ENCODE measurements at places on chromosomes 6 and 20.

DNA sequence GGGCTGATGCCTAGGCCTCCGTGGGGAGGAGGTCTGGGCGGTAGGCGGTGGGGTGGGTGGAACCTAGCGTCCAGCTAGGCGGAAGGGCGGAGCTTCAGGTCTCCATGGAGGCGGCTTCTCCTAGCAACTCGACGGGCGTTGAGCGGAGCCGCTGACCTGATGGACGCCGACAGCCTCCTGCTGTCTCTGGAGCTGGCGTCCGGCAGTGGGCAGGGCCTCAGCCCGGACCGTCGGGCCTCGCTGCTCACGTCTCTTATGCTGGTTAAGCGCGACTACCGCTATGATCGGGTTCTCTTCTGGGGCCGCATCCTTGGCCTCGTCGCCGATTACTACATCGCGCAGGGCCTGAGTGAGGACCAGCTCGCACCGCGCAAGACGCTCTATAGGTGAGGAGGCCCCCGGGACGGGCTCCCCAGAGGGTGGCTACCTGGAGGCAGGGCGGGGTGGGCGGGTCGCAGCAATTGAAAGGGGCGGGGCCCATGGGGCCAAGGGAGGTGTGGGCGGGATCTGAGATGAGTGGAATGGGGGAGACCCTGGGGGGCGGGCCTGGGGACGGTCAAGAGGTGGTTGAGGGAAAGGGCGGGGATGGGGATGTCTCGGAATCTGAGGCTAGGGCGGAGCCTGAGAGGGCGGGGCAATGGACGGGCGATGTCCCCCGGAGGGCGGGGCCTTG lies at the start of gene RSPH9:
TSS of gene RSPH9 (plus strand) at position 97 of the 673 bp plus-strand sequence. CDS start at position 160, 63 bp downstream.
- peak within 1 kb of the TSS; percentile 37 for H3K27ac ChIP-seq
- peak within 1 kb of the TSS; percentile 39 for H3K4me3 ChIP-seq
- H3K36me3 ChIP-seq: peaks cover 18% of the 10 kb centered on the region
- DNase-seq: peak; percentile 68

GRCh38 chr20:8757146-8757545 lies 311.7 kb upstream of the PLCB4 start:
- H3K4me3 ChIP-seq: no peak overlapping the region
- H3K27me3 ChIP-seq: no peaks in the 10 kb centered on the region
- no peaks in the 10 kb centered on the region for H3K4me1 ChIP-seq
- DNase-seq: no peak
- no peaks in the 10 kb centered on the region for H3K36me3 ChIP-seq

DNA sequence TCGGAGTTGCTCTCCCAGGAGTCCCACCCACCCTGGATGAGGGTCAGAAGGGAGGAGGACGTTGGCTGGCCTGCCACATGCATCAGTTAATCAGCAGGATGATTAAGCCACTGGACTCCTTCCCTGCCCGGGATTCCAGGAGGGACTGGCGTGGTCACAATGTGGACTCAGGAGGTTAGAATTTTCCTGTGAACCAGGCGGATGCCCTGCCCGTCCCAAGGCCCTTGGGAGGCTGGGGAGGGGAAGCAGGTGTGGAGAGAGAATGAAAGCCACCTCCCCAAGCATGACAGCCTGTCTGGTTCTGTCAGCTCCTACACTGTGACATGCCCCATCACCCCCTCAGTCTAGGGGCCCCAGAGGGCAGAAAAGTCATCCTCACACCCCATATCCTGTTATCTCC lies 11.6 kb upstream of the ITPR3 start:
- H3K27me3 ChIP-seq: no peaks in the 10 kb centered on the region
- H3K27ac ChIP-seq: no peak overlapping the region
- H3K4me1 ChIP-seq: no peaks in the 10 kb centered on the region
- H3K4me3 ChIP-seq: no peak overlapping the region

- H3K36me3 ChIP-seq: no peaks in the 10 kb centered on the region
- peaks cover 10% of the 10 kb centered on the region for H3K4me1 ChIP-seq
- H3K27ac ChIP-seq: peak overlapping the region; percentile 72
- no peaks in the 10 kb centered on the region for H3K27me3 ChIP-seq
- no peak for DNase-seq
Measured at GRCh38 chr6:143059663-143060353, 881 bp upstream of the AIG1 start.

- no peak overlapping the region for H3K27ac ChIP-seq
- no peaks in the 10 kb centered on the region for H3K4me1 ChIP-seq
- no peak for DNase-seq
- no peaks in the 10 kb centered on the region for H3K27me3 ChIP-seq
- H3K4me3 ChIP-seq: no peak overlapping the region
Measured at GRCh38 chr6:166598441-166599138, 12.1 kb upstream of the RAMACL start.

DNA sequence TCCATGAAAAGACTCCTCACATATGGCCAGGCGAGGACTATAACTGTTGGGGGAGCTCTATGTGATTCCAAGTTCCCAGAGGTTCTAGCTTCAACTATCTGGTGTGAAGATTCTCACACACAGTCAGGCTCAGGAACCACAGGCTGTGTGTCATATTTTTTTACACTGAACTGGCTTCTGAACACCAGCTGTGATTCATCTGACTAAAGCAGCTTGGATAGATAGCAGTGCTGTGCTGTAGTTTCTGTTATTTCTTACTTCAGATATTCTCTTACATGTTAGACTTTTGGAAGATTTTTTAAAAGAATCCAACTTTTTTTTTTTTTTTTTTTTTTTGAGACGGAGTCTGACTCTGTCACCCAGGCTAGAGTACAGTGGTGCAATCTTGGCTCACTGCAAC lies 140.7 kb upstream of the MCHR2 start:
- no peak overlapping the region for H3K4me3 ChIP-seq
- H3K27ac ChIP-seq: no peak overlapping the region
- H3K4me1 ChIP-seq: no peaks in the 10 kb centered on the region
- no peaks in the 10 kb centered on the region for H3K27me3 ChIP-seq

GRCh38 chr6:82525775-82526495 lies 162.3 kb downstream of the TPBG start:
- H3K4me3 ChIP-seq: no peak overlapping the region
- H3K27me3 ChIP-seq: no peaks in the 10 kb centered on the region
- DNase-seq: no peak
- no peak overlapping the region for H3K27ac ChIP-seq
- H3K4me1 ChIP-seq: no peaks in the 10 kb centered on the region

- peaks cover 9% of the 10 kb centered on the region for H3K4me1 ChIP-seq
- no peak for DNase-seq
- no peak overlapping the region for H3K4me3 ChIP-seq
- H3K36me3 ChIP-seq: no peaks in the 10 kb centered on the region
- H3K27ac ChIP-seq: no peak overlapping the region
- H3K27me3 ChIP-seq: no peaks in the 10 kb centered on the region
Measured at GRCh38 chr20:53901064-53901463, 169.3 kb downstream of the BCAS1 start.

DNA sequence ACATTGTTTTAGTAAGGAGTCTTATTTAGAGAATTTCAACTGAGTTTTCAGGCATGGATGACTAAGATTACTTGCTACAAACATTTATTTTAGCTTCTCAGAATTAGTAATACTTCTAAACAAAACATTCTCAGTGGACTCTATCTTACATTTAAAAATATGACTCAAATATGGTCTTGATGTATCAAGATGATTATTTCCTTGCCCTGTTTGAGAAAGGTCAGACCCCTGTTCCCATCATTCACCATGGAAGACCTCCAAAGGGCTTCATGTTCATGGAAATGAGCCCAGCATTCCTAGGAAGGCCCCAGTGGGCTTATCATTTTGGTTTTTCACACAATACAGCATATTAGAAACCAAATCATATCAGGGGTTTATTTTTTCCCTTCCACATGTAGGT lies 24.6 kb upstream of the TRPC4AP start:
- no peak overlapping the region for H3K4me3 ChIP-seq
- no peaks in the 10 kb centered on the region for H3K4me1 ChIP-seq
- H3K27me3 ChIP-seq: no peaks in the 10 kb centered on the region
- H3K36me3 ChIP-seq: peaks cover 61% of the 10 kb centered on the region

- H3K4me1 ChIP-seq: no peaks in the 10 kb centered on the region
- H3K27me3 ChIP-seq: no peaks in the 10 kb centered on the region
- no peak for DNase-seq
- H3K27ac ChIP-seq: no peak overlapping the region
- H3K4me3 ChIP-seq: no peak overlapping the region
Measured at GRCh38 chr6:89736893-89737292, 82.7 kb downstream of the MDN1 start.

- H3K36me3 ChIP-seq: no peaks in the 10 kb centered on the region
- no peak overlapping the region for H3K4me3 ChIP-seq
- H3K27me3 ChIP-seq: no peaks in the 10 kb centered on the region
- H3K4me1 ChIP-seq: no peaks in the 10 kb centered on the region
- no peak overlapping the region for H3K27ac ChIP-seq
- no peak for DNase-seq
Measured at GRCh38 chr20:13739731-13740649, 44.7 kb downstream of the ESF1 start.

DNA sequence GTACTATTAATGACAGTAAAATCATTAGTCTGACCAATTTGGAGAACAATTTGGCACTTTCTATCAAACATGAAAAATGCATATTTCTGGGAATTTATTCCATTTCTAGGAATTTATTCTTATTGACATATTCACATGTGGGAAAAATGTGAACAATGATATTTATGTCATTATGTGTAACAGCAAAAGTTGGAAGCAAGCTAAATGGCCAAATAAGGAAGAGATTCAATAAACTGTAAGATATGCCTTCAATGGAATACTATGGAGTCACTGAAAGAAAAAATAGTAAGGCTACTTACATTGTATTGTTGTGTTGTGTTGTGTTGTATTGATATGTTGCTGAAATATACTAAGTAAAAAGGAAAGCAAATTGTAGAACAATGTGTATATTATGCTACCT lies 100.5 kb upstream of the EDN1 start:
- no peaks in the 10 kb centered on the region for H3K36me3 ChIP-seq
- H3K4me1 ChIP-seq: no peaks in the 10 kb centered on the region
- H3K27ac ChIP-seq: no peak overlapping the region
- no peaks in the 10 kb centered on the region for H3K27me3 ChIP-seq
- H3K4me3 ChIP-seq: no peak overlapping the region

DNA sequence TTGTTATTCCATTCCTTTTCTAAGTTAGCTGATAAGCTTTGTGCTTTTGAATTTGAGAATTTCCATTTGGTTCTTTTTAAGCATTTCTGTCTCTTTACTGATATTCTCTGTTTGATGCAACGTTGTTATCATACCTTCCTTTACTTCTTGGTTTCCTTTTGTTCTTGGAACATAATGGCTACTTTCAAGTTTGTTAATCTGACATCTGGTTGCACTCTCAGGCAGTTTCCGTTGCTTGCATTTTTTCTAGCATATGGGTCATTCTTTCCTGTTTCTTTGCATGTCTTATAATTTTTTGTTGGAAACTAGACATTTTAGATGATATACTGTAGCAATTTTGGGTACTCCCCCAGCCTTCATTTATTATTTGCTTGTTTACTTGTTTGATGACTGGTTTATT lies 12.5 kb downstream of the CDC5L start:
- no peak overlapping the region for H3K27ac ChIP-seq
- H3K4me1 ChIP-seq: peaks cover 3% of the 10 kb centered on the region
- H3K27me3 ChIP-seq: no peaks in the 10 kb centered on the region
- H3K36me3 ChIP-seq: peaks cover 63% of the 10 kb centered on the region

GRCh38 chr6:167858086-167858591 lies 31.4 kb downstream of the AFDN start:
- no peaks in the 10 kb centered on the region for H3K4me1 ChIP-seq
- no peak overlapping the region for H3K27ac ChIP-seq
- H3K4me3 ChIP-seq: no peak overlapping the region
- H3K27me3 ChIP-seq: no peaks in the 10 kb centered on the region
- no peak for DNase-seq

DNA sequence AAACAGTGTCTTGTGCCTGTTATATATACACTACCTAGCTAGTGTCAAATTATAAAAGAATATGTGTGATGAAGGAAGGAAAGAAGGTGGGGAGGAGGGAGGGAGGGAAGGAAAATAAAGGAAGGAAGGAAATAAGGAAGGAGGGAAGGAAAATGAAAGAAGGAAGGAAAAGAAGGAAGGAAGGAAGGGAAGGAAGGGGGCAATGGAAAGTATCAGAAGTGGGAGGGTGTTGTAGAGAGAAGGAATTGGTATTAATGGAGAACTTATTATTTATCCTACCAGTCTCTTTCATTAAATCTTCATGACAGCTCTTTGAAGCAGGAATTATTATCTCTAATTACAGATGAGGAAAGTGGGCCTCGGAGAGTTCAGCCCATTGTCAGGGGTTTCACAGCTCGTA lies 202.4 kb downstream of the SAMD5 start:
- H3K27me3 ChIP-seq: no peaks in the 10 kb centered on the region
- no peaks in the 10 kb centered on the region for H3K4me1 ChIP-seq
- no peak overlapping the region for H3K27ac ChIP-seq
- no peak for DNase-seq
- no peaks in the 10 kb centered on the region for H3K36me3 ChIP-seq

DNA sequence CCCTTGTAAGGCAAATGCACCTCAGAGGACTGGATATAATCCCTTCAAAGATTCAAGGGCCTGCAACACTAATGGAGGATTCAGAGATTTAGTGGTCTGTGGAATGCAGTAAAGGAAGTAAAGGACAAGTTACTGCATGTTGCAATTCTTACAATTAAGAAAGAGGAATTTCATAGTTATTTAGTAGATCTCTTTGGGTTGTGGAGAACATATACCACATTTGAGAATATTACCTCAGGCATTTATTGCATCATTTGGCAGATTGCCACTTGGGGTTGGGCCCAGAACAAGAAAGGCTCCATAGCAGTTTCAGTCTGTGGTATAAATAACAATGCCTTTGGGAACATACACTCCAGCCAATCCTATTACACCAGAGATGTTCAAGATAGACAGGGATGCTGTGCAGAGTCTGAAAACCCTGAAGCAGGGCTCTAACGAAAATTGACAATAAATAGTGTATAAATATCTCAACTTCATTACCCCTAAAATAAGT lies 20.9 kb upstream of the EPM2A start:
- no peak overlapping the region for H3K4me3 ChIP-seq
- DNase-seq: no peak
- no peaks in the 10 kb centered on the region for H3K36me3 ChIP-seq
- no peaks in the 10 kb centered on the region for H3K27me3 ChIP-seq
- H3K27ac ChIP-seq: no peak overlapping the region

DNA sequence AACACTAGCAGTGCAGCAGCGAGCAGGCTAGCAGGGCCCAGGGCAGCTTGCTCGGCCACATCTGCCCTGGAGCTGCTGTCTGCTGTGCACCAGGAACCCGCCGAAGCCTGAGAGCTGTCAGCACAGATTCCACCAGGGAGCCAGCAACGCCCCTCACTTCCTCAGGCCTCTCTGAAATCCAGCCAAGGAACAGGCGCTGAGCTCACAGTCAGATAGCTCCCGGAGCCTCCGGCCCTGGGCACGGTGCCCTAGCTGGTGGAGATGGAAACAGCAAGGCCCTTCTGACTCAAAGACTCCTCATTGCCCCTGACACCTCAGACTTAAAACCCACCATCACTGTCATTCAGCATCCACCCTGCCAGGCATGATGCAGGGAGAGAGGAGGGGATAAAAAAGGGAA lies 839.4 kb downstream of the MAFB start:
- H3K4me3 ChIP-seq: no peak overlapping the region
- no peaks in the 10 kb centered on the region for H3K27me3 ChIP-seq
- no peak overlapping the region for H3K27ac ChIP-seq
- no peak for DNase-seq
